ENCODE measurements at places on chromosomes 6 and 20.

DNA sequence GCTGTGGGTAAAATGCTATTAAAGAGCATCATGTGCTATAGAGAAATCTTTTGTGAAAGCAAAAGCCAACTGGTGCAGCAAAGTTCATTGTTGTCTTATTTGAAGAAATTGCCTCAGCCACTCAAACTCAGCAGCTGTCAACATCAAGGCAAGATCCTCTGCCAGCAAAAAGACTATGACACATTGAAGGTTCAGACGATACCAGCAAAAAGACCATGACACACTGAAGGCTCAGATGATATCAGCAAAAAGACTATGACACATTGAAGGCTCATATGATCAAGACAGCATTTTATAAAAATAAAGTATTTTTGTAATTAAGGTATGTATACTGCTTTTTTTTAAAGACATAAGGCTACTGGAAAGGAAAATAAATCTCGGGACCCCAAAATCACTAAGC, 118.4 kb upstream of the RUNX2 start:
- DNase-seq: no peak

- no peak for DNase-seq
Observed at GRCh38 chr6:154367839-154368695, 11.5 kb upstream of the IPCEF1 start.

DNA sequence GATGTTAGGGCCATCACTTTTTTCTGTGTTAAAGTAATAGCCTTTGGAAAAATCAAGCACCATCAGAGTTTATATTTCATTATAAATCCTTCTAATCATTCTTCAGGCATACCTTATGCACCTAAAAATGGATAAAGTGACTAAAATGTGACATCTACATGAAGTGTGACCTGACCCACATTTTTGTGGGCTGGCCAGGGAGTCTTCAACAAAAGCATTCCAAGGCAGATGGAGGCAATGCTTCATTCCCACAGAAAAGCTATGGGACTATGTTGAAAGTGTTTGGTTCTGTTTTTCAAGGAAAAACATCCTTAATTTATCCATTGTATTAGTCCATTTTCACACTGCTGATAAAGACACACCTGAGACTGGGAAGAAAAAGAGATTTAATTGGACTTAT, 58.8 kb upstream of the LTV1 start:
- DNase-seq: no peak

DNA sequence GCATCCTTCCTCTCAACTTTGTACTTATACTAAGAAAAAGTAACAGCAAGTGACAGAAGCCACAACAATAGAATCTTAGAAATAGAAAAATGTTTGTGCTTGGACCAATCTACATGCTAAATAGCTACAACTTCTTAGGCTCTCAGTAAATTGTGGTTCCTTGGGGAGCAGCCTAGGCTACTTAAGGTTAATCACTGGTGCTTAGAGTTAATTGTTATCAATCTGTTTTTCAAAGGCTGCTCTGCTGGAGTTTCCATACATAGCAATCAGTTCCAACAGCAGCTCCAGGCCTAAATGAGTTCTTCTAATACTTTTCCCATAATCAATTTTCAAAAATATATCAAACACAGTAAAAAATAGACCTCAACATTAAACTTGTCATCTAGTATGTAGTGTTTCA, 571.4 kb downstream of the EPHA7 start:
- DNase-seq: no peak

GRCh38 chr6:105649192-105649591, 246.3 kb upstream of the PREP start:
- DNase-seq: no peak

DNA sequence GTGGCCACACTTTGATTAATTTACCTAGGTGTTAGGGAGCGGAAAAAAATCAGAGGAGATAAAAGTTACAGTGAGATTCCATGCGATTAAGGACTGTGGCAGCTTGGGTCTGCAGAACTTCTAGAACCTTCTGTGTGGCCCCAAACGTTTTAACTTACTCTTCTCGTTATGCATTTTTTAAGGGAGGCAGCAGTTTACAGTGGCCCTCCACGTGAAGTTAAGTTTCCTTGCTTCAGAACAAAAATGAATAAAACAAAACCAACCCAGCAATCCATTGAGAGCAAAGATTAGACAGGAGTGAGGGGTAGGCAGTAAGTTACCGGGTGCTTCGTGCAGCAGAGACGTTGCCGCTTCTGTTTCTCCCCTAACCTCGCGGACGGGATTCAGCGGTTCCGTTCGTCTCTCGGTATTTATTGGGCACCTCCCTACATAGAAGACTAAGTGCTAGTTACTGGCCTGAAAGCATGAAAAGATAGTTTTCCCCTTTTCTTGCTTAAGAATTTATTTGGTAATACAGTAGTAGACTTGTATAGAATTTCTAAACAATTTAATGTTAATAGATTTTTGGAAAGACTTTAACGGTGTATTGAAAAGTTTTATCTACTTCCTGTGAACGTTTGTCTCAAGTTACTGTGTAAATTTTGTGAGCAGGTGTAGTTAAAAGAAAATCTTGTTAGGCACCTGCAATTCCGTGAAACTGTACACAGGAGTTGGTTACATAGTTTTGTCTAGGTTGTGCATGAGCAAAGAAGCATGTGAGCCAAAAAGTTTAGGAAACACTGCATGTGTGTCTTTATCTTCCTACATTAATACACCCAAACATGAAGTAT, 1.1 kb downstream of the BAG2 start:
- DNase-seq: no peak

- no peak for DNase-seq
Observed at GRCh38 chr6:46510651-46511050, 19.4 kb upstream of the RCAN2 start.

DNA sequence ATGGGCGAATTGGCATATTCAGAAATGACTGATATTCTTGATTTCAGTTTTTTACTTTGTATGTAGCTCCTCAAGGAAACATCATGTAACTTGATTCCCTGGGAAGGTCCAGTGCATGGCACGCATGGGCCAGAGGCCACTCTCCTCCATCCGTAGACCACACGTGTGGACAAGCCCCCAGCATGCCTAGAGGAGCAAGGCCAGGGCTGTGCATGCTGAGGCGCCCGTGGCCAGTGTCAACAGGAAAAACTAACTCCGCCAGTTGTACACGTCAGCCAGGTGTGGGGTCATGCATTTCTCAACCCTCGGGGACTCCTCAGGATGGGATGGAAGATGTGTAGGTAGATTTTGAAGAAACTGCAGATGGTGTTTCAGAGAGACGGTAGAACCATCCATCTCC, 37.8 kb upstream of the CD93 start:
- no peak for DNase-seq

DNA sequence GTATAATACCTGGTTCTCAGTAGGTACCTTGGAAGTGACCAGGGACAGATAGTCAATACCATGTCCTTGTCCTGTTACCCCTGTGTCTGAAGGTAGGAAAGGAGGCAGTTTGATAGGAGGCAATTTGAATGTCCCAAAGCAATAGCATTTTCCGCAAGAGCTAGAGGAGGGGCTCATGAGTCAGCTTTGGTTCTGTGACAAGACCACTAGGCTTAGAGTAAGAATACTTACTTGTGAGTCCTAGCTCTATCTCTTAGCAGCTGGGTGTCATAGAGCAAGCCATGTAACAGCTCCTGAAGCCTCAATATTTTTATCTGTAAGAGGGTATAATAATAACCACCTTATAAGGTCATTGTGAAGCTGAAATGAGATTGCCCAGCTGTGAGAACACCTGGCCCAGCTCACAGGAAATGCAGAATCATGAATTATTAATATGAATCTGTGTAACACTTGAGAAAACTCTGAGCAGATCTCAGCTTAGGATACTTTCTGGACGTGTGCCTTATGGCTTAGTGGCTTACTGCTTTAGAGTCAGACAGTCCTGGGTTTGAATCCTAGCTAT, 58.6 kb downstream of the DAAM2 start:
- DNase-seq: no peak

DNA sequence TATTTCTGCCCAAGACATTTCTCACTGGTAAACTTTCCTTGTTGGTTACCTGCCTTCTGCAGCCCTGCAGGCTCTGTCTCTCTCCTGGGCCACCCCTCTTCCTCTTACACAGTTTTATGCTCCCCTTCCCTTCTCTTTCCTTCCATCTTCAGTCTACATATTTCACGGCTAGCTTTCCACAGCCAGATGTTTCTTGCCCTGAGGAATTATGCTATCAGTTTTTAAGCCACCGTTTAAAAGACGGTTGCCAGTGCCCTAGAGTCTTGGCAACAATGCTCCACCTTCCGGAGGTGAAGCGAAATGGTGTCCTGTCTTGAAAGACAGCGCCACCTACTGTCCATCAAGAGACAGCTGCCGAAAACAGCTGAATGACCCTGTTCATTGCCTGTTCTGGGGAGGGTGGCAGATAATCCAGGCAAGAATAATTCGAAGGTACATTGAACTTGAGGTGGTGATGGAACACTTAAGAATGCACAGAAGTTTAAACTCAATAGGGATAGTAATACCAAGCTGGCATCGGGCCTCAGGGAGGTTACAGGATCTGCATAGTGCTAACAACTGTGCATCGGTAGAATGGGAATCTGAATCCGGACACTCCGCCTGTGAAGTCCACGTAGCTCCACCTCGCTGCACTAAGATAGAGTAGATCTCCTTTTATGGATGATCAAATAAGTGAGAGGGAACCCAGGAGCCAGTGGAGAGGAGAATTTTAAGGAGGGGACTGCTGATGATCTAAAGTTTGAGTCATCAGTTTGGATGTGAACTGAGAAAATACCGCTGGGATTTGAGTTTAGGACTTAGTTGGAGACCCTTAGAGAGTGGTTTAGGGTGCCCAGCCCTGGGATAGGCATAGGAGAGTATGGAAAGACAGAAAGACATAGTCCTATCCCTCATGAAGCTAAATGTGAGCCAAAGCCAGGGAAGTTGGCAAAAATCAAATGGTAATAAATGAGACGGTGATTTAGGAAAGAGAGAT, 4.8 kb upstream of the TRIM40 start:
- DNase-seq: no peak

GRCh38 chr6:157298216-157298724, 25.0 kb downstream of the TMEM242 start:
- DNase-seq: no peak

DNA sequence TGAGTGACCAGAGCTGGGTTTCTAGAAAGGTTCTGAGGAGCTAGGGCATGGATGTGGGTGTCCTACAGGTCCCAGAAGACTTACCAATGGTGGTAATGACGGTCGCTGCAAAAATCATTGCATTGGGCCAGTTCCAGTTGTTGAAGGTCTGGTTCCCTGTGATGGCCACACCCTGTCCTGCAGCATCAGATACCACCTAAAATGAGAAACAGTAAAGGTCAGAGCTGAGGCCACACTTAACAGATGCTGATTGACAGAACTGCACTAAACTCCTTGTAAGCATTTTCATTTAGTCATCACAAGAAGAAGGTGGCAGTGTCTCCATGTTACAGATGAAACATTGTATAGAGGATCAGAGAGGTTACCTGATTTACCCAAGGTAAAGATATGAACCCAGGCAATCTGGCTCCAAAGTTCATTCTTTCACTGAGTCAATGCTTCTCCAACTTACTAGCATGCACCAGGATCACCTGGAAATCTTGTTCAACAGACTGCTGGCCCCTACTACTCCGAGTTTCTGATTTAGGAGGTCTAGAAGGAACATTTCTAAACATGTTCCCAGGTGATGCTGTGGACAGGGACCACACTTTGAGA, 33.4 kb downstream of the KCNK5 start:
- no peak for DNase-seq

DNA sequence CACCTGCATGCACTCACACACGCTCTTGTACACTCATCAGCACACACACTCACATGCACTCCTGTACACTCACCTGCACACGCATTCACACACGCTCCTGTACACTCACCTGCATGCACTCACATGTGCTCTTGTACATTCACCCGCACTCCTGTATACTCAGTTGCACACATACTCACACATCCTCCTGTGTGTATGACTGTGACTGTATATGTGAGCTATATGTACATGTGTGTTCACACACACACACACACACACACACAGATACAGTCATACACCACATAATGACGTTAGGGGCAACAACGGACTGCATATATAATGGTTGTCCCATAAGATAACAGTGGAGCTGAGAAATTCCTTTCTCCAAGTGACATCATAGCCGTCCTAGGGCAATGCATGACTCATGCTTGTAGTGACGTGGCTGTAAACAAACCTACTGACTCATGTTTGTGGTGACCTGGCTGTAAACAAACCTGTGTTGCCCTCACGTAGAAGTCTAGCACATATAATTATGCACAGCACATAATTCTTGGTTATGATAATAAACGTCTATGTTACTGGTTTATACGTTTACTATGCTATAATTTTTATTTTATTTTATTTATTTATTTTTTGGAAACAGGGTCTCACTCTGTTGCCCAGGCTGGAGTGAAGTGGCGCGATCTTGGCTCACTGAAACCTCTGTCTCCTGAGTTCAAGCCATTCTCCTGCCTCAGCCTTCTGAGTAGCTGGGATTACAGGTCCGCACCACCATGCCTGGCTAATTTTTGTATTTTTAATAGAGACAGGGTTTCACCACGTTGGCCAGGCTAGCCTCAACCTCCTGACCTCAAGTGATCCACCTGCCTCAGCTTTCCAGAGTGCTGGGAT, 22.8 kb upstream of the TAF4 start:
- no peak for DNase-seq

GRCh38 chr6:83707829-83708545, 914 bp downstream of the SNAP91 start:
- DNase-seq: no peak

- DNase-seq: no peak
Observed at GRCh38 chr20:32204205-32205109, 3.1 kb downstream of the PLAGL2 start.

DNA sequence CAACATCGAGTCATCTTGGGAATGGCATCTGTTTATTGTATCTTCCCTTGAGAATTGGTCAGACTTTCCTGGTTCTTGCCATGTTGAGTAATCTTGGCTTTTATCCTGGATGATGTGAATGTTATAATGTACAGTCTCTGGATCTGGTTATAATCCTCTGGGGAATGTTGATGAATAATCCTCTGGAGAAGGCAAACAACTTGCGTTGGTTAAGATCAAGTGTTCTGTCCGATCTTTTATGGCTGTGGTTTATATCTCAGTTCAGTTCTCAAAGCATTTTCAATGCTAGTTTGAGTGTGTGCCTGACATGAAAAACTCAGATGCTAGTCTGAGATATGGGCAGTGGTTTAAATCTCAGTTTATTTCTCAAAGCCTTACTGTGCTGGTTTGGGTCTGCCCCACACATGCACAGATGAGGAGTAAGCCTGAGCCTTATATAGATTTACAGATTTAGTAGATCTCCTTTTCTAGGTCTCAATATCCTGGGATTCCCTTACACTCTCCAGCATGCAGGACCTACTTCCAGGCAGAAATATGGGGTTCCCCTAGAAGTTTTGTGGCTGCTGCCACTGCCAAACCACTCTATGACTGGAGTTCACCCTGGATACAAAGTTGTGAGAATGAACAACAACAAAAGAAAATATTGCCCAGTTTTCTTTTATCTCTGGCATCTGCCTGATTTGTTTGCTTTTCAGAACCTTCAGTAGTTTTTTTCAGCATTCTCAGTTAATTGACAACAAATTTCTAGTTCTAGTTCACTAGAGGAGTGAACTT, 191.8 kb upstream of the MAN1A1 start:
- no peak for DNase-seq

All from SIG-M5 (cell line).